ENCODE measurements at places on chromosomes 4 and X. TPM values are rescaled to one million over a fixed set of nuclear protein-coding genes. Genes with fewer than 3 reads are reported as not detected.

- no peak for DNase-seq
Observed at GRCh38 chr4:93918856-93919255, 90.3 kb downstream of the ATOH1 start.

- no peak for DNase-seq
Observed at GRCh38 chrX:150094996-150095395, 156.7 kb upstream of the EOLA2 start.

DNA sequence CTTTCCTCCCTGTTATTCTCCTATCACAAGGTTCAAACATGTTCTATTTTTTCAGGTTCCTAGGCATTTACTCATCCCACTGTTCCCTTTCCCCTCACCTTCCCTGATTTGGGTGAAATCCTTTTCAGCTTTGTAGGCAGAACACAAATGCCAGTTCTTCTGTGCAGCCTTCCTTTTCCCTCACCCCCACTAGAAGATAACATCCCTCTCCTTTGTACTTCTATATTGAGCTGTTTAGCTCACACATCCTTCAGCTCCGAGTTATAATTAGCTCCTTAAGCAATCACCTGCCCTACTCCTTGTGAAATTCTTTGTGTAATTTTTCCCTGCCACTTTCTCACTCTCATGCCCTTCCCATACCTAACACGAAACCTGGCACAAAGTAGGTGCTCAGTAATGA lies 240.9 kb downstream of the AR start:
- no peak for DNase-seq

GRCh38 chrX:131874300-131874699 lies 148.8 kb upstream of the STK26 start:
- no peak for DNase-seq

GRCh38 chrX:15985937-15986336 lies 131.3 kb upstream of the AP1S2 start:
- no peak for DNase-seq

DNA sequence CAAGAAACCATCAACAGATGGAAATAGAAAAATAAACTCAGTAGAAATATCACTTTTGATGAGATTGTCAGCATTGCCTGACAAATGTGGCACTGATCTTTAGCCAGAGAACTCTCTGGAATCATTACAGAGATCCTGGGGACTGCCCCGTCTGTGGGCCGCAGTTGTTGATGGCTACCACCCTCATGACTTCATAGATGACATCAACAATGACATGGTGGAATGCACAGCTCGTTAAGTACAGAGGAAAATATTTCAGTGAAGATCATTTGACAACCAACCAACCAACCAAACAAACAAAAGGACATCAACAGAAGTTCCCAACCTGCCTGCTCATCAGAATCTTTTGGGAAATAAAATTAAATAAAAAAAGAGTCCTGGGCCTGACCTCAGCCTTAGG lies 132.6 kb downstream of the UCHL1 start:
- no peak for DNase-seq

GRCh38 chr4:182507805-182508204 lies 264.6 kb downstream of the TENM3 start:
- DNase-seq = no peak

DNA sequence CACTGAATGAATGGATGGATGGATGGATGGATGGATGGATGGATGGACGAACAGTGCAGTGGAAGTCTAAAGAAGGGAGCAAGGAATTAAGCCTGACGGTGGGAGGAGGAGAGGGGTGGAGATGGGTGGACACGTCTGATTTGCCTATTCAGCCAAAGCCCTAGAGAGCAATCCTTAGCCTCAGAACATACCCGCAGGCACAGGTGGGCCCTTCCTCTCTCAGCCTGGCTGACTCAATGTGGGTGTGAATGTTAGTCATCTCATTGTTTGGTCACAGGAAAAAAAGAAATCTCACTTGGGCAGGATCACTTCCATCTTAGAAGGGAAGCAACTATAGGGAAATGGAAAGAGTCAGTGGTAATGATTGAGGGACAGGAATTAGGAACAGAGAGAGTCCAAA lies 165.9 kb downstream of the PJA1 start:
- DNase-seq = no peak

- no peak for DNase-seq
Observed at GRCh38 chr4:37197899-37198298, 46.6 kb upstream of the NWD2 start.

GRCh38 chrX:93420525-93421082 lies 252.8 kb downstream of the NAP1L3 start:
- no peak for DNase-seq

DNA sequence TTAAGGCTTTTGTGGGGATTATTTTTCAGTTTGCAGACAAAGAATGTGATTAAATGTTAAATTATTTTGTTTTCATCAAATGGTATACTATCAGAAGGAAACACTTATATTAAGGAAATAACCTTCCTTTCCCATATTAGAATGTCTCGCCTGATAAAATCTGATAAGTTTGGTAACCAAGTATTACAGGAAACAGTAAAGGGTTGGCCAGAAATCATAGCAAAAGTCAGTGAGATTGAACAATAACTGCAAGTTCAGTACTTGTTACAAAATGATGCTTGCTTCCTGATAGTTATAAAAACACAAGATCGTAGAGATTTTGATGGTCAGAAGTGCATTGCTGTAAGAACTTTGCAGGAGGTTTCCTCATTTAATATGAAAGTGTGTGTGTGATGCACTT lies 40.5 kb downstream of the FABP2 start:
- no peak for DNase-seq

GRCh38 chr4:107939307-107939706 lies 8.0 kb downstream of the CYP2U1 start:
- DNase-seq = no peak

- DNase-seq = no peak
Observed at GRCh38 chr4:22556495-22556894, 40.6 kb upstream of the ADGRA3 start.

DNA sequence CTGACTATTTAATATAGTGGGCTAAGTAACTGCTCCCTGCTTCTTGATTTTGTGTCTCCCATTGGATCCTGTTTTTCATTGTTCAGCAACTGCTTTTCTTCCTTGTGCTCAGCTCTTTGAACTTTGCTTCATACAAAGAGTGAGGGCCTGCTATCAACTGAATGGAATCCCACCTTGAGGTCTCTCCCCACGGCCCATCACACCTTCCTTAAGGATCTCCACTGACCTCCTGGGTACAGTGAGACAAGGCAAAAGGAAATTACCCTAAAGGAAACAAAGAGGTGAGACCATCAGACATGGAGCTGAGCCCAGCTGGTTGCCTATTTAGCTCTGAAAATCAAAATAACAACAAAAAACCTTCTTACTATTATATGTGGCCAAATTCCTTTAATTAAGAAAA lies 91.3 kb upstream of the RPL34 start:
- DNase-seq = no peak

DNA sequence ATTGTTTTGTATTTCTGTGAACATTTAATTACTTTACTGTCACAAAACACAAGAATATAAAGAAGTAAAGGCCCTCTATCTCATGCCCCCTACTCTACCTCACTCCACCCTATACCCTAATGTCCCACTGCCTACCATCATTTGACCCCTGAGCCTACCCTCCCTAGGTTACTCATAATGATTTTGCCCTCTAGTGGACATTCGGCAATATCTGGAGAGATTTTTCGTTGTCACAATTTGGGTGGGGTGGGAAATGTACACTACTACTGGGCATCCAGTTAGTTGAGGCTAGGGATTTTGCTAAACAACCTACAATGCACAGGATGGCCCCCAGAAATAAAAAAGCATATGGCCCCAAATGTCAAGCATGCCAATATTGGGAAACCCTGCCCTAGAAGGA lies 10.2 kb downstream of the TEX13A start:
- DNase-seq = no peak

GRCh38 chr4:107853444-107854355 lies 29.0 kb downstream of the SGMS2 start:
- DNase-seq = no peak

- no peak for DNase-seq
Observed at GRCh38 chr4:171880136-171880535, 66.9 kb downstream of the GALNTL6 start.

- DNase-seq = no peak
Observed at GRCh38 chrX:121109986-121110385, 62.6 kb downstream of the GLUD2 start.

DNA sequence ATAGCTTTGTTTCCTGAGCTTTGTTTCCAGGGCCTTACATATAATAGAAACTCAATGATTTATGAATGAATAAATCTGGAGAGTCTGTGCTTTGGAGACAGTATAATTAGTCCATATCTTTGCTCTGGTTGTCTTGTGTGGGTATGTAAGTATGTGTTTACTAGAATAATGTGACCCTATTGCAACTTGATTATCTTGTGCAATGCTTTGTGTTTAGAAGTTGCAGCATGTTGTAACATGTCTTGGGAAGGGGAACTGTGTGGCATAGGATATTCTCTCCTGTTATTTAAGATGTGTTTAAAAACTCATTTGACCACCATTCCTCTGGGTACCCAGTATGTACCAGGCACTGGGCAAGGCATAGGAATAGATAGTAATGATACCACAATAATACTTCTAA lies 6.1 kb downstream of the SPATA18 start:
- no peak for DNase-seq

DNA sequence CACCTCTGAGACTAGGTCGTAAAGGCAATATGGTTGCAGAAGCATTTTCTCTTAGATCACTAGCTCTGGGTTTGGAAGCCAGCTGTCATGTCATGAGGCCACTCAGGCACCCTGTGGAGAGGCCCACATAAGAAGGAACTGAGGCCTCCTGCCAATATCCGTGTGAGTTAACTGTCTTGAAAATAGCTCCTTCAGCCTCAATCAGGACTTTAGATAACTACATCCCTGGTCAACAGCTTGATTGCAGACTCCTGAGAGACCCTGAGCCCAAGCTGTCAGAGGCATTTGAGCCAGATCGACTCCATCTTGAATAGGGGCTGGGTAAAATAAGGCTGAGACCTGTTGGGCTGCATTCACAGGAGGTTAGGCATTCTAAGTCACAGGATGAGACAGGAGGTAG lies 15.1 kb upstream of the REPS2 start:
- no peak for DNase-seq

DNA sequence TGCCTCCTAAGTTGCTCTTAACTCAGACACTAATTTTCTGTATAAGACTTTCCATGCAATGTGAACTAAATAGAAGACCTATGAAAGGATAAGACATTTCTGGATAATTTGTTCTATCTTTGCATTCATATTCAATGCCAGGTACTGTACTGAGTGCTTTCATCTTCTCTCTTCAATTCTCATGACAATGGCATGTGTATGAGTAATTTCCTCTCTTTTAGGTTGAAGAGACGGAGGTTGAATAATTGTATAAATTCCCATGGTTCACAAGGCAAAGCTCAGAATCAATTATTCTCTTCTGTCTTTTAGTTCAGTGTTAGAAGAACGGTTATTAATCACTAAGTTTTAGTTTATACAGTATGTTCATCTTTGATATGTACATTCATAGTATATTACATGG lies 29.3 kb upstream of the CFAP299 start:
- DNase-seq = no peak

DNA sequence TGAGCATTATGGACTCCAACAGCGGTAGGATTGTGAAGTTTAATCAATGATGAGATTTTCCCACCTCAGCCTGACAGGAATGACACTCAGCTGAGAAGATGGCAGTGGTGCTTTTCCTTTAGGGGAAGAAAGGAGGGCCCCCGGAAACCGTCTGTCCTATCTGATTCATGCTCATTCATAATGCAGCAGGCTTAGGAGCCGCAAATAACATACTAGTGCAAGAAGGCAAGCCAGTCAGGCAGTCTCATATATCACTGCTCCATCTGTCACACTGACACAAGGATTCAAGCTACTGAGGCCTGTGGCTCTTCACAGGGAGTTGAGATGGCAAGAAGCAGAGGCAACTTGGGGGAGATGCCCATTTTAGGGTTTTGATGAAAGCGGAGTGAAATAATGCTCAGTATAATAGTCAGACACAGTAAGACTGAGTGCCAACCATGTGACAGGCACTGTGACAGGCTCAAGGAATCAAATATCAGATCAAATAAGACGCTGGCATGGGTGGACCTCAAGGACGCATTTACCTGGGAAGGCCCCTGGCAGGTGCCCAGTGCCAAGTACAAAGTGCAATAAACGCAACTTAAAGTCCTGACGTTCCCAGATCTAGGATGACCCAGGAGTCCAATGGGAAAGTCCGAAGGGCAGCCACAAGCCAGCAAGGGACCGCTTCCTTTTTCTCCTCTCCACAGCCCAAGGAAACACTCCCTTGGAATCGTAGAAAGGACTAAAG lies 63.4 kb downstream of the FHDC1 start:
- DNase-seq = no peak

- DNase-seq = no peak
Observed at GRCh38 chr4:75714704-75715103, 9.7 kb upstream of the USO1 start.

- peak; percentile 73 for DNase-seq
Observed at GRCh38 chrX:115690511-115691216, 129.7 kb downstream of the PLS3 start.

DNA sequence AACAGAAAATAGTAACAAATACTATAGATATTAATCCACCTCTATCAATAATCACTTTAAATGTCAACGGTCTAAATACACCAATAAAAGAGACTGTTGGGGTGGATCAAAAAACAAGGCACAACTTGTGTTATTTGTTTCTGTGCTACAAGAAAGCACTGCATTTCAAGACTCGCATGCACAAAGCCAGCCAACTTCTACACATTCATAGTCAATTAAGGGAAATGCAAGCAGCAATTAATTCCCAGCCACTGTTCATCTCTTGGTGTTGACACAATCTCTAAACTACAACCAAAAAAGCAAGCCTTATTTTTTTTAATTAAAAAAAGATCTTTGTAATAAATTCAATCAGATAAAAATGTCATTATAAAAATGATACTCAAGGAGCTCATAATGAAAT lies 67.6 kb downstream of the JAKMIP1 start:
- DNase-seq = no peak

DNA sequence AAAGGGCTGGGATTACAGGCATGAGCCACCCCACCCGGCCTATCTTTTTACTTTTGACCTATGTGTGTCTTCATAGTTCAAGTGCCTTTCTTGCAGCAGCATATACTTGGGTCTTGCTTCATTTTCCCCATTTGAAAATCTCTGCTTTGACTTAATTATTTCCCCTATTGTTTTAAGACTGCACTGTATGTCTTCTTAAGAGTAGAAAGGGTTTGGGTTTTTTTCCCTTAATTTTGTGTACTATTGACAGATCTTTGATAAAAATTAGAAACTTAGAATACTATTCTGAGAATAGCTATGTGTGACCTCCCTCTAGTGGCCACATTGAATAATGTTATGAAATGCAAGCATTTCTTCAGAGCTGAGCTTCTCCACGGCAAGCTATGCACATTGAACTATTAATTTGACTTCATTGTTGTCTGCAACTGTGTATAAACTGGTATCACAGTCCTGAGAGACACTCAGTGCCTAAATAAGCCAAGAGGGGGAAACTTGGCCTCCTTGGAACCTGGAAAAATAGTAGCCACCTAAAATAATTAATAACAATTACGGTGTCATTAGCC lies 8.7 kb upstream of the SLC25A4 start:
- no peak for DNase-seq

GRCh38 chrX:10048707-10049106 lies 81.5 kb downstream of the CLDN34 start:
- no peak for DNase-seq

- no peak for DNase-seq
Observed at GRCh38 chr4:107379054-107379869, 340.8 kb downstream of the PAPSS1 start.

PUDP gene
- polyA plus RNA-seq = 27.1 TPM

PPBP gene
- polyA plus RNA-seq = 15.6 TPM

SCML2 gene
- polyA plus RNA-seq = 9.7 TPM

ABCG2 gene
- 6.8 TPM for polyA plus RNA-seq

RBM10 gene
- polyA plus RNA-seq = 58.7 TPM

OPHN1 gene
- 8.8 TPM for polyA plus RNA-seq

USP17L29 gene
- polyA plus RNA-seq = not detected

CYBB gene
- polyA plus RNA-seq = 8.4 TPM

PITX2 gene
- polyA plus RNA-seq = 5.0 TPM

AADAT gene
- 28.4 TPM for polyA plus RNA-seq

All from renal cortex interstitium (tissue), 15 donors.